ENCODE measurements at places on chromosomes 6 and 20.

DNA sequence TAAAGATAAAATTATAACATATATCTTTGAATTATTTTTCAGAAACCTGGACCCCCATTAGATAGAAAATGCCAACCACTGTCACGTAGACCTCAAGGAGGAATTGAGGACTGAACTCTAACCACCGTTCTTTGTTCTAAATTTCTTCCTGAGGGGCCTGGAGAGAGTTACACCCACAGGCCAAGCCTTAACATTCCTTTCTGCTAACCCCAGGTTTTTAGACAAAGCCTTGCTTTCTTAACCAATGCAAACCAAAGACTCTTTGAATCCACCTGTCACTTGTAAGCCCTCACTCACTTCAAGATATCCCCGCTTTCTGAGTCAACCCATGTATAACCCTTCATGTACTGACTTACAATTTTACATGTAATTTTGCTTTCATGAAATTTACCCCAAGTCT lies 41.0 kb downstream of the SNX14 start:
- no peak for DNase-seq

- no peak for DNase-seq
Measured at GRCh38 chr6:130409418-130410100, 43.7 kb downstream of the TMEM200A start.

GRCh38 chr6:160387916-160388643 lies 39.9 kb downstream of the SLC22A3 start:
- no peak for DNase-seq

- DNase-seq: no peak
Measured at GRCh38 chr6:128172752-128173682, 272.2 kb upstream of the THEMIS start.

DNA sequence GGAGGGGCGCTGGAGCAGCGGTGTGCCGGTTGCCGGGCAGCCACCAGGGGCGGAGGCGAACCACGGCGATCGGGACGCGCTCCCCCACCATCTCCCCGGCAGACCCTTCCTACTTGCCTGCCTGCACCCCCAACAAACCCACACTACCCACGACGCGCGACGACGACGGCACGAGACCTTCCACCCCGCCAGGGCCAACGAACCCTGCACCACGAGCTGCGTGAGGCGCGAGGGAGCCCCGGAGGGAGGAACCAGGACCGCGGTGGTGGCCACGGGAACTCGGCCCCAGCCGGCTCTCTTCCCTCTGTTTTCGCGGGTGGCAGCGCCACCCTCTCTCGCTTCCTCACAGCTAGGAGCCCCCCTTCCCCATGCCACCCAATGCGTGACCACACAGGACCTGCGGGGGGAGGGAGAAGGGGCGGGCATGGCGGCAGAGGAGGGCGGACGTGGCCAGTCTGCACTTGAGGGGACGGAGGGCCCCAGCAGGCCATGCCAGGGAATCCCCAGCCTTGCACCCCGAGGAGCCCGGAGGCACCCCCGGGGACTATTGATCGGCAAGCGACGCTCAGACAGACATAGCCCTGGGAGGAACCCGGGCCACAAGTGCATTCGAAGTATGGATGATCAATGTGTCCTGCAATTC lies 1516.4 kb upstream of the DEFB115 start:
- no peak for DNase-seq

DNA sequence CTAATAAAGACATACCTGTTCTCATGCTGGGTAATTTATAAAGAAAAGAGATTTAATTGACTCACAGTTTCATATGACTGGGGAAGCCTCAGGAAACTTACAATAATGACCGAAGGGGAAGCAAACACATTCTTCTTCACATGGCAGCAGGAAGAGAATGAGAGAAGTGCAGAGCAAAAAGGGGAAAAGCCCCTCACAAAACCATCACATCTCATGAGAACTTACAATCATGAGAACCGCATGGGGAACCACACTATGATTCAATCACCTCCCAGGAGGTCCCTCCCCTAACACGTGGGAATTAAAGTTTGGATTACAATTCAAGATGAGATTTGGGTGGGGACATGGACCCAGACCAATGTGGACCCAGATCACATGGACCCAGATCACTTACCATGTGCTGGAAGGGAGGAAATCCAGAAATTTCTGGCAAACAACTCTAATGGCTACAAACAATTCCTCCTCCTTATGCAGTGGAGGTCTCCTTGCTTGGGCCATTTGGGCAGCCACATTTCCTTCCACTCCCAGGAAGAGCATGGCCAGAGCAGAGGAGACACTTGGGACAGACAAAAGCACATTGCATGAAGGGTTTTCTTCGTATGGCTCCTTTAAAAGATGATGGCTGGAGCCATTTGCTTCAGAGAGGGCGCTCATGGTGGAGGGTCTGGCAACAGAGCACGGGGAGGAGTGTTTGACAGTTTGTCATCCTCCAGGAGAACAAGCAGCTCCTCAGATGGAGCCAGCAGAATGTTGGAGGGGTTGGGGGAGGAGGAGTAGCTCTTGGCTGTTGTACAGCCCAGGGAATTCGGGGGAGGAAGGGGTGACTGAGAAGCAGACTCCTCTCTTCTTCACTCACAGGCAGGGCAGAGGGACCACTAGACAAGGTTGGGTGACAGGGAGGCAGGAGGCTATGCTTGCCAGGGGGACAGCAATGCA lies 30.4 kb downstream of the SERPINB9 start:
- DNase-seq: no peak

- DNase-seq: no peak
Measured at GRCh38 chr6:127177030-127177922, 58.8 kb downstream of the RSPO3 start.

Data from activated T-cell treated with anti-CD3 and anti-CD28 coated beads, Interleukin-2, amount 50 U/mL, for 4 hours (primary cell).